Substantia nigra (tissue), 51 donors: ENCODE measurements at places on chromosomes 3 and 15.

DNA sequence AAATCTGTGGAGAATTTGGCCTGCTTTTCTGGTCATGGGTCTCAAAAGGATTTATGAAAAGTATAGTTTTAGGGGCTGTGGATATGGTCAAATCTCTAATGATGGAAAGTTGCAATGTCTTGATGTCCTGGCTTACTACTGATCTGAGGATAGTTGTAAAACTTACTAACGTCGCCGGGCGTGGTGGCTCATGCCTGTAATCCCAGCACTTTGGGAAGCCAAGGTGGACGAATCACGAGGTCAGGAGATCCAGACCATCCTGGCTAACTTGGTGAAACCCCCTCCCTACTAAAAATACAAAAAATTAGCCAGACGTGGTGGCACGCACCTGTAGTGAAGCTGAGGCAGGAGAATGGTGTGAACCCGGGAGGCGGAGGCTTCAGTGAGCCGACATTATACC, 19.6 kb downstream of the TRIM71 start:
- DNase-seq, result no peak

GRCh38 chr3:134068429-134068828, 38.7 kb upstream of the SLCO2A1 start:
- DNase-seq, result no peak

DNA sequence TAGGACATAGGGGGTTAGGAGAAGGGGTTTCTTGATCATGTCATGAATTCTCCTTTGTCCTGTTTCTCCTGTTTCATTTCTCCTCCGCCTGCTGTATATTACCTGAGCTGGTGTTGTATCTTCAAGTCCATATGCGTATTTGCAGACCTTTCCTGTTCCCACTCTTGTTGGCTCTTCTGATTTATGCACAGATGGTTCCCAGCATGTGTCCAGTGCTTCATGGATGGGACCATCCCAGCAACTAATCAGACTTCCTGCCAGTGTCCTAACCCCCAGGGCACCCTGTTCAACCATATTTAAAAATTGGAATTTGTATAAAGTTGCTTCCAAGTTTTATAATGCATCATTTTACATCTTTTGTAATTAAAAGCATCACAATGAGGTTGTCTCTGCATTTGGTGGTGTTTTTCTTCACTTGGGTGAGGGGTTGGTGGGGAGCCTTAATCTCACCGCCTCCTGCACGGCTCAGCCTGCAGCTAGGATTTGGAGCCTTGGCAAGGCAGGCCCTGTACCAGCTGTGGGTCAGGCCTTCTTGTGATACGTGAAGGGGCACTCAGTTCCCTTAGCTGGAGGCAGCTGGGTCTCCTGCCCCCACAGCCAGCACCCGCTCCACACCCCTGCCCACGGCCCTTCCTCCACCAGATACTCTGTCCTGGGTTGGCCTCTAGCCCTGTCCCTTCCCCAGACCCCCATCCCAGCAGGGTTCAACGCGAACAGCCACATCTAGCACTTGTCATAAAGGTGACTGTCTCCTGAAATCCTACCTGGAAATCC, 72.0 kb upstream of the BLM start:
- DNase-seq, result no peak

GRCh38 chr15:79265987-79266579, 16.4 kb upstream of the ANKRD34C start:
- no peak for DNase-seq

- DNase-seq, result no peak
These were observed 21.9 kb downstream of the AKAP13 start for GRCh38 chr15:85402195-85402881.

- no peak for DNase-seq
These were observed at the start of gene KLHL40 for GRCh38 chr3:42685363-42685881. KLHL40 (plus strand) TSS chr3:42685537; CDS start chr3:42685619, 82 bp downstream.

GRCh38 chr3:29468187-29468586, 187.3 kb downstream of the RBMS3 start:
- DNase-seq, result no peak

DNA sequence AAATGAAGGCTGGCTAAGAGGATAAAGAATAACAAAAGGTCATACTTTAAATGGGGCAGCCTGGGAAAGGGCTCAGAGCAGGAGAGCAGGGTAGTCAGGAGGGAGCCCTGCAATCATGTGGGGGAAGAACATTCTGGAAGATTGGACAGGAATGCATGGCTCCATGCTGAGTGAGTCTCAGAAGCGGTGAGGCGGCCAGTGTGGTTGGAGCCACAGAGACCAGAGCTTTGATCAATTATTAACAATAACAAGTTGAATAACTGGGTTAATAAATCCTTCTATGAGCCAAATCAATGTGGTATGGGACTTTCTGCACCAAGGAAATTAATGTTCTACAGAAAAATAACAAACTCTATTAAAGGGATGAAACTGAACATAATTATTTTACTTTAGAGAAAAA, 57.9 kb upstream of the DCUN1D1 start:
- no peak for DNase-seq

- DNase-seq, result no peak
These were observed 134.1 kb upstream of the COL8A1 start for GRCh38 chr3:99504258-99504657.

DNA sequence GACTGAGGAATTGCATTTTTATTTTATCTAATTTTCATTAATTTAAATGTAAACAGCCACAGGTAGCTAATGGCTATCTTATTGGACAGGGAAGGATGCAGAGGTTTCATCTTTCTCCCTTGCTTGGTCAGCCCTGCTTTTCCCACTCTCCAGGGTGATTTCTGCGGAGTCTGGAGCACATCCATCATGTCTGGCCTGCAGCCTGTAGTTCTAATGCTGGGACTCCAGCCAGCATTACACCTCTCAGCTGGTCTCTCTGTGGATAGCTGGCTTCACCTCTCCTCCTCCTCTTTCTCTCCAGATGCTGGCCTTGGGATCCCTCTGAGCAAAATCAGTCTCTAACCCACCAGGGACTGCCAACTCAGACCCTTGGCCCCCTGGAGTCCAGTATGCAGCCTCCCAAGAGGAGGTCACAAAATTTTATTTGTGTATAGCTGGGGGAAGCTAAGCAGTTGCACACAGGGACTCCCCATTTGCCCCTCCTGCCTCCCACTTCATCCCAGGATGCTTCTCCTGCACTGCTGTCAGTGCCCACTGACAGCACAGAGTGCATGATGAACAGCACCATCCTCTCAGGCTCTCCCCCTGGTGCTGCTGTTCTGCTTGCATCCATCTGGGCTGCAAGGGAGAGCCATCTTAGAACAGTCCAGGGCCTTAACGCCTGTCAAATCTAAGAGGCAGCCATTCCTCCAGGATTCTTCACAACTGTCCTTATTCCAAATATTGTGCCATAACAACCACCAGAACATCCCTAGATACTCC, 1.7 kb downstream of the BFSP2 start:
- DNase-seq, result no peak

GRCh38 chr3:37115446-37115845, 58.9 kb downstream of the LRRFIP2 start:
- no peak for DNase-seq
